ENCODE measurements at places on chromosomes 7 and 10. TPM values are rescaled to one million over a fixed set of nuclear protein-coding genes. Genes with fewer than 3 reads are reported as not detected.

The RHOBTB1 gene
- total RNA-seq = 11.0 TPM

The OGDHL gene
- total RNA-seq = 0.13 TPM

The MEIG1 gene
- total RNA-seq = 0.55 TPM

The SGMS1 gene
- 48.4 TPM for total RNA-seq

The SH2D4B gene
- 0.10 TPM for total RNA-seq

The ETV1 gene
- 2.3 TPM for total RNA-seq

The FKBP6 gene
- total RNA-seq = not detected

The NPSR1 gene
- total RNA-seq = not detected

The C7orf33 gene
- total RNA-seq = not detected

The FIGNL1 gene
- 16.3 TPM for total RNA-seq

The MYL7 gene
- total RNA-seq = not detected

The KLF14 gene
- not detected for total RNA-seq

The PAX4 gene
- total RNA-seq = not detected

The NRAP gene
- total RNA-seq = not detected

The ANKRD30A gene
- total RNA-seq = 0.31 TPM

The PLEKHS1 gene
- total RNA-seq = 0.03 TPM

The GNB2 gene
- total RNA-seq = 178 TPM
